ENCODE measurements at places on chromosomes 4 and X.

DNA sequence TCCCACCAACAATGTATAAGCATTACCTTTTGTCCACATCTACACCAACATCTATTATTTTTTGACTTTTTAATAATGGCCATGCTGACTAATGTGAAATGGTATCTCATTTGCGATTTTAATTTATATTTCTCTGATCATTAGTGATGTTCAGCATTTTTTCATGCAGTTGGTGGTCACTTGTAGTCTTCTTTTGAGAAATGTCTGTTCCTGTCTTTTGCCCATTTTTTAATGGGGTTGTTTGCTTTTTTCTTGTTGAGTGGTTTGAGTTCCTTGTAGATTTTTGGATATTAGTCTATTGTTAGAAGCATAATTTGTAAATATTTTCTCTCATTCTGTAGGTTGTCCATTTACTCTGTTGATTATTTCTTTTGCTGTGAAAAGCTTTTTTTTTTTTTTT lies 36.8 kb upstream of the PDLIM5 start:
- DNase-seq: no peak

DNA sequence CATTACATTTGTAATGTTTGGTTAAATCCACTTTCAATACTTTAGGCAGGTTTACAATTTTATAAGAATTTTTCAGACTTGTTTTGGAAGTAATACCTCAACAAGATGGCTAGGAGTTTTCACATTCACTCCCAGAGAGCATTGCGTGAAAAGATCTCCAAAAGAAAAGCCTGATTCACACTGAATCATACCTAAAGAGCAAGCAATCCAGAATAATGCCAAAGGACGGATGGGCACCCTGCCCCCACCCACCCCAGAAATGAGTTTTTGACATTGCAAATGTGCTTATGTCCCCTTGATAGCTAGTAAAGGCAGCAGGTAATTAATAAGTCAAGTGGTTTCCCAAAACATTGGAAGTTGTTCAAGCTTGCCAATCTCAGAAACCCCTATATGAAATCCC lies 557.7 kb upstream of the TENM3 start:
- no peak for DNase-seq

- DNase-seq: no peak
Measured at GRCh38 chr4:46818604-46819003, 90.4 kb downstream of the COX7B2 start.

DNA sequence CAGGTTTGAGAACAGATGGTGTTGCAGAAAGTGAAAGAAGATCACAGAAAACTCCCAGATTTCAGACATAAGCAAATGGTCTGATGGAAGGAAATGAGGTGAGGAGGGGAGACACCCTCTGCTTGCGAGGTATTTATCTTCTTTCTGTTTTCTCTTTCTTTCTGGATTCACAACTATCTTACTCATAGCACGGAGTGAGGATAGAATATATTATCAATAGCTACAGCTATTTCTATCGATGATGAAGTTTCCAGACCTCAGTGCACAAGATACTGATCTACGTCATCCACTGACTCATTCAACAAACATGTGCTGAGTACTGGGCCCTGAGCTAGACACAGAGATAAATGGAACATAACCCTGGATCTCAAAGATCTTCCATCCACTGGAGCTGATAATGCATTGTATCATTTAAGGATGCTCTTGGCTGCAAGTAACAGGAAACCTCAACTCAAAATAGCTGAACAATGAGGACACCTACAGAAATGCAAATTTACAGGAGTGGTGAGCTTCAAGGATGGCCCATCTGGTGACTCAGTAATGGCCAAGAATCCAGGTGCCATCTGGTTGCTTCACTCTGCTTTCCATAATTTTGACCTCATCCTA lies 21.2 kb downstream of the SLC2A9 start:
- no peak for DNase-seq

- DNase-seq: no peak
Measured at GRCh38 chrX:10597871-10598270, 22.5 kb downstream of the MID1 start.

DNA sequence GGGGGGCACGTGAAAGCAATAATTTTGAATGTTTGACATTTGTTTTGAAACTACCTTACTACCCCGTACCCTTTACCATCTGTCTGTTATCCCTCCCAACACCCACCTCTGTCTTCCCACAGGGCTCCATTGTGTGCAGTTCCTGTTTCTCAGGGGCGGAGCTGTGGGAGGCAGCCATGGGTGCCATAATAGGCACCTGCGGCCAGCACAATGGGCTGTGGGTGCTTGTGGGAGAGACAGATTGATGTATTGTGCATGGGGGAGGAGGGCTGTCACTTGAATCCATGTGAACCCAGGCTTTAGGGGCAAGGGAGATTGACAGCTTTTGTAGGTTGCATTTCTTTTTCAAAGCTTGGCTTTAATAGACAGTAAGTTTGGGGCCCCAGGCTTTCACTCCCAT lies 122.6 kb upstream of the CXorf66 start:
- no peak for DNase-seq
